ENCODE measurements at places on chromosomes 5 and 9.

DNA sequence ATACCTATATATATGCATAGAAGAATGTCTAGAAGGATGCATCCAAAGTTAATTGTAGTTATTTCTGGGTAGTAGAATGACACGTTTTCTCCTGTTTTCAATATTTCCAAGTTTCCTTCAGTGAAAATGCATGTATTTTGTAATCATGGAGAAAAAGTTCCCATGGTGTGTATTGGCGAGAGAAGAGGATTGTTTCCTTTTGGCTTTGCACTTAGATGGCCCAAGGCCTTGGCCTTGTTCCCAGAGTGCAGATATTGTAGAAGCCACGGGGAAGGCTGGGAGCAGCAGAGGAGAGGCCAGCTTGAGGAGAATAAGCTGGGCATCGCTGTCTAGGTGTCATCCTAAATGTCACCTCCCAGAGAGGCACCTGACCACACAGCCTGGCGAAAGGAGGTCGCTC, 44.0 kb downstream of the IRF1 start:
- DNase-seq, result no peak

DNA sequence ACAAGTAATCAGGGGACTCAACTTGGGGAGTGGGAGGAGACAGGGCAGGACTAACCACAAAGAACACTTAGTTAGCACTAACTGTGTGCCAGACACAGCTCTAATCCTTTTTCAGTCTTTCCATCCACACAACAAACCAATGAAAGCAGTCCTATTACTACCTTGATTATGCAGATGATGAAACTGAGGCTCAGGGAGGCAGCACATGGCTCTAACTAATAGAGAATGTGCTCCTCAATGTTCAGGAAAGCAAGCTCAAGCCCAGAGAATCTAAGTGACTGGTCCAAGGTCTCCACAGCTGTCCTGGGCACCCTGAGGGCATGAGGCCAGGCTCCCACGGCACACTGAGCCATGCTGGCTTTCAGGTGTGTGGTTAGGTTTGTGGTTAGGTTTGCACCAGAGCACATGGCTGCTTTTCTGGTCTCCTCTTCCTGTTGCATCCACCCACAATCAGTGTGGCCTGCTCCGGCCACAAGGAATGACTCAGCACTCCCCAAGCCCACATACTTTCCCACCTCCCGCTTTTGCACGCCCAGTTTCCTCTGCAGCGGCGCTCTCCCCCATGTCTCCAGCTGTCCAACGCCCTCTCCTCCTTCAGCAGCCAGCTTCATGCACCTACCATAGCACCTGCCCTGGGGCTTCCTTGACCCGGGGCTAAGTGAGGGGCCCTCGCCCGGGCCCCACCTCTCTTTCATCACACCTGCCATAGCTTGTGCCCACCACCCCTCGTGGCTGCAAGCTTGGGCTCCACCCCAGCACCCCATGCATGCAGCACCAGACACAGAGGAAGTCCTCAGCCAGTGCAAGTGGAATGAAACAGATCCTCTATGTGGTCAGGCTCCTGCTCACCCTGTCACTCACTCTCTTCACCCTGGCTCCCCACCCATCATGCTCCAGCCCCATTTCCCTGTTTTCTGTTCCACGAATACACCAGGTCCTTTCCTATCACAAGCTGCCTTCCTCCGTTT, 133.1 kb downstream of the GABBR2 start:
- peak; percentile 22 for DNase-seq

- no peak for DNase-seq
These were observed 94.8 kb downstream of the ATP10B start for GRCh38 chr5:160757194-160757593.

DNA sequence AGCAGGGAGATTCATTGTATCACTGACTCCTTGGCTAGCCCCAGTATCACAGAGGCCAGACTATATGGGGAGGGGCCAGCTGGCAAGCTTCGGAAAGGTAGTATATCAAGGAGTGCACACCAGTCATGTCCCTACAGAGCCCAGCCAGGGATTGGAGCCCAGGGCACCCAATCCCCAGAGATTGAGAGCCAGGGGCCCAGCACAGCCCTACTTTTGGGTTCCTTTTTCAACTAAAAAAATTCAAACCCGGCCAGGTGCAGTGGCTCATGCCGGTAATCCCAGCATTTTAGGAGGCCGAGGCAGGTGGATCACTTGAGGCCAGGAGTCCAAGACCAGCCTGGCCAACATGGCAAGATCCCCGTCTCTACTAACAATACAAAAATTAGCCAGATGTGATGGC, 5.4 kb upstream of the MYORG start:
- no peak for DNase-seq

- no peak for DNase-seq
These were observed 3.9 kb upstream of the PURA start for GRCh38 chr5:140109759-140110645.

DNA sequence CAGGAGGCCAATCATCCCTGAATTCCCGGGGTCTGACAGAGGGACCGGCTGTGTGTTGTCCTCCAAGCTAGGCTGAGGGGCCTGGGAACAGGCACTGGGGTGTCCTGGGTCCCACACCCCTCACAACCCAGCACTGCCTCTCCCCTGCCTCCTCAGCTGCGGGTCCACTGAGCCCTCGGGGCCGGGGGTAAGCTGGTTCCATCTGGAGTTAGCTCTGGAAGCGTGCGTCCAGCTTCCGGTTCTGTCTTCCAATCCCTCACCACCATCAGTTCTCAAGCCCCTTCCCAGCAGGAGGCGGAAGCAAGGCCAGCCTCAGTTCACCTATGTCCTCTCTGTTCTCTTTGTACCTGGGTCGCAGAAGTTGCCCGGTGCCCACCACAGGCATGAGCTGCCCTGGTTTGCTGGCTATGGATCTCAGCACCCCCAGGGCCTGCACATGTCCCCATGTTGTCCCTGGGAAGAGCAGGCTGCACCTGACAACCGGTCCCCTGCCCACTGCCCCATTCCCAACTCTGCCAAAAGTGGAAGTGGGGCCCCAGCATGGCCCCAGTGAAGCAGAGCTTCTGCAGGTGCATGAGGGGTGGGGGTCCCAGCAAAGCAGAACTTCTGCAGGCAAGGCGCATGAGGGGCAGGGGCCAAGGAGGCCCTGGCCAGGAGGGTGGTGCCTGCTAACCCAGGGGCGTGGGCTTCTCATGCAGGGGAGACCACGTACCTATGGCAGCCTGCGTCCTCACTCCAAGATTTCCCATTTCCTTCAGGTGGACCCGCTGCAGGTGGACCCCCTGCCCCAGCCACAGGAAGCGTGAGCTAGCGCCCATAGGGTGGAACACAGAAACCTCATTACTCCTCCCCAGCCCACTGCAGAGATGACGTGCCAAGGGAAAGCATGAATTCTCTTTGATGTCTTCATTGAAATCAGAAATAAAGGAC, 111.9 kb downstream of the ZNF354C start:
- DNase-seq, result no peak

- no peak for DNase-seq
These were observed 236.1 kb downstream of the CETN3 start for GRCh38 chr5:90173299-90174030.

GRCh38 chr5:90613459-90613858, 54.9 kb downstream of the ADGRV1 start:
- DNase-seq, result no peak

DNA sequence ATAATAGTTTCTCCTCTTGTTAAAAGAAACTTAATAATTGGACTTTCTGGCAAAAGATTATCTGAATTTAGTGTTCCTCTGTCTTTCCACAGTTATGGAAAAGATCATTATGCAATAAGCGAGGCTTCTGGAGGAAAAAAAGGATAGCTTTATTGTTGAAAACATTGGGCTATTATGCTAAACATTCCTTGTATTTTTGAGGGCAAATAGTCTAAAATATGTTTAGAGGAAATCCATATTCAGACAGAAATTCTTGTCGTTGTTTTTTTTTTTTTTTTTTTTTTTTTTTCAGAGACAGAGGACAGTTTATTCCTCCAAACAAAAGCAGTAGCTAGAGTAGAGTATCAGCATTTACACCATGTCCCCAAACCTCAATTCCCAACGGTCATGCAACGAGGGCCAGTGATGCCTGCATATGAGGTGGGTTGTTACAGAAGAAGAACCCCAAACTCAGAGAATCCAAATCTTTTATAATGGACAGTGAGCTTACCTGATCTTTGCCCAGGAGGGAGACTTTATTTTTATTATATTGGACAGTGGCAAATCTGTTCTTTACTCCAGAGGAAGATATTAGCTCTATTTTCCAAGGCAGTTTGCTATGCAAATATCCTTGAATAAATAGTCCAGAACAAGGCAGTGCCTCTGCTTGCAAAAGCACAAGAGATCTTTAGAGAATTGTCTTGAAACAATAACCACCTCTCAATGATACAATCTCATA, 48.4 kb upstream of the CDK5RAP2 start:
- no peak for DNase-seq

DNA sequence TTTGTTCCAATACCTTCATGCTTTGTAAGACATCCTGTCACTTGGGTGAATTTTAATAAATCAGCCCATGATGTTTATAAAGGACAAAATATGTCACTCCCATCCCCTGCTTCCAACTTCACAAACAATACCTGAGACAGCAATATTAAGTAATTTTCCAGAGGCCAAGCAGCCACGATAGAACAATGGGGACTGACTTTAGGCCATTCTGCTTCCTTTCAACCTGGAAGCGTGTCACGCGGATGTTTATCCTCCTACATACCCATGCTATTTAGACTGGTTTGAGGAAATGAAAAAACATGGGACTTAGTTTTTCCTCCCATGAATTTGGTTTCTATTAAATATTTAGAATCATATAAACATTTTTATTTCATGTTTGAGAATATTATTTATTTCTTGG, 82.9 kb downstream of the GRAMD2B start:
- no peak for DNase-seq

DNA sequence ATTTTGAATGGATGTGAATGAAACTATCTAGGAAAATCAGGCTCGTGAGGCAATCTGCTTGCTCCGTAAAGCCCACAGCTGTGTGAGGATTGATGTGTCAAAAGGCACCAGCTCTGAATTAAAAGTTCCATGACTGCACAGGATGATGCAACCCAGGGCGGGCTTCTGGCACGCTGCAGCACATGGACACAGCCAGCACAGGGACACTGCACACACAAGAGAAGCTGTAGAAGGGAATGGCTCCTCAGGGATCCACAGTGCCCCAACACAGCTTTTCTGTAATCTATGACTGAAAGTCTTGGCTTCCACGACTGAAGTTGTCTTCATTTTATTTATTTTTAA, 151.0 kb downstream of the GCNT1 start:
- DNase-seq, result no peak

DNA sequence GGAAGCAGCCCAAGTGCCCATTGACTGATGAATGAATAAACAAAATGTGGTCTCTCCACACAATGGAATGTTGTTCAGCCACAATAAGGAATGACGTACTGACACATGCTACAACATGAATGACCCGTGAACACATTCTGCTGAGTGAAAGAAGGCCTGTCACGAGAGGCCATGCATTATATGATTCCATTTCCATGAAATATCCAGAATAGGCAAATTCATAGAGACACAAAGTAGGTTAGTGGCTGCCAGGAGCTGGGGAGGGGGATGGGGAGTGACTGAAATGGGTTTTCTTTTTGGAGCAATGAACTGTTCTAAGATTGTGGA, 41.4 kb downstream of the BICD2 start:
- DNase-seq, result no peak

GRCh38 chr5:82885627-82886389, 191.4 kb downstream of the TMEM167A start:
- DNase-seq, result no peak

- DNase-seq, result no peak
These were observed 8.4 kb upstream of the ACOT12 start for GRCh38 chr5:81402192-81402930.

GRCh38 chr9:72674961-72675360, 153.6 kb downstream of the TMC1 start:
- no peak for DNase-seq

DNA sequence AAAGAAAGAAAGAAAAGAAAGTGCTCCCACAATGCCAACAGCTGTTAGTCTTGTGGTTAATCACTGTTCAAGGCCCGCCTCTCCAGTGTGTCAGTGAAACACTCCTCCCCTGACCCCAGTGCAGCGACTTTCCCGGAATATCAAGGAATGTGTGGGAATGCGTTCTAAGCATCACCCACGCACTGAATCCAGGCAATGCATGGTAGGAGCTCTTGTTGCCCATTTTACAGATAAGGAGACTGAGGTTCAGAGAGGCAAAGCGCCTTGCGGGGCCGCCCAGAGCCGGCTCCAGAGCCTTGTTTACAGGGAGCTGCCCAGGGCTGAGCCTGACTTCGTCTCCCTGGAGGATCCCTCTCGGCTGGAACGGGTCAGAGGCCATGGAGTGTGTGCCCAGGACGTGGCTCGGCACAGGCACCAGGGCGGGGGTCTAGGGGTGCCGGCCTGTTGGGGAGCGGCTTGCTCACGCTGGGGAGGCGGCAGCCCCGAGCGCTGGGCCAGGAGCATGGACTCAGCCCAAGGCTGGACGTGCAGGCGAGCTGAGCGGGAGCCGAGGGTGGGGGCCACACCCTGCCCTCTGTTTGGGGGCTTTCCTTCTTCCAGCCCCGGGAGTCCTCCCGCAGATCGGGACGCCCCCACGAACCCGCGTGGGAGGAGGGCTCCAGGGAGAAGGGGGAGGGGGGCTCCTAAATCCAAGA, 823 bp downstream of the ST6GALNAC6 start:
- peak; percentile 30 for DNase-seq

DNA sequence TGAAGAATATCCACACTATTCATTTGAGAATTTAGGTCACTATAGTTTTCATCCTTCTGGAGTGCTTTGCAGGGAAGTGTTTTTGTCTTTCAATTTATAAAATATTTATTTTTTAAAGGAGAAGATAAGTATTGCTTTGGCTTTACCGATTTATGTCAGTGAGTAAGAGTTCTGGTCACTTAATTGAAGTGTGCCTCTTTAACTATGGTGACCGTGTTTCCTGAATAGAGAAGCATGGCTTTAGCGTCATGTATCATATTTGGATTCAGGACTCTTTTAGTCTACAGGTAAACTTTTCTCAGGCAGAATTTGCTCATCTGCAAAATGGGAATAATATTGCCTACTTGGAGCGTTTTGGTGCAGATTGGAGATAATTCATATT, 902 bp downstream of the BDP1 start:
- DNase-seq, result no peak

GRCh38 chr9:76394960-76395252, 680 bp upstream of the RFK start:
- DNase-seq, result no peak

- no peak for DNase-seq
These were observed 80.1 kb upstream of the CACNA1B start for GRCh38 chr9:137797206-137798120.
